H4 (cell line): ENCODE measurements at places on chromosomes 1 and 21. TPM values are rescaled to one million over a fixed set of nuclear protein-coding genes. Genes with fewer than 3 reads are reported as not detected.

- peak; percentile 58 for DNase-seq
Observed at GRCh38 chr1:3068564-3069431, at the start of gene PRDM16. PRDM16 (plus strand) TSS chr1:3069203; CDS start chr1:3069260, 57 bp downstream.

The CLEC20A gene
- not detected in 2 replicates for total RNA-seq

DNA sequence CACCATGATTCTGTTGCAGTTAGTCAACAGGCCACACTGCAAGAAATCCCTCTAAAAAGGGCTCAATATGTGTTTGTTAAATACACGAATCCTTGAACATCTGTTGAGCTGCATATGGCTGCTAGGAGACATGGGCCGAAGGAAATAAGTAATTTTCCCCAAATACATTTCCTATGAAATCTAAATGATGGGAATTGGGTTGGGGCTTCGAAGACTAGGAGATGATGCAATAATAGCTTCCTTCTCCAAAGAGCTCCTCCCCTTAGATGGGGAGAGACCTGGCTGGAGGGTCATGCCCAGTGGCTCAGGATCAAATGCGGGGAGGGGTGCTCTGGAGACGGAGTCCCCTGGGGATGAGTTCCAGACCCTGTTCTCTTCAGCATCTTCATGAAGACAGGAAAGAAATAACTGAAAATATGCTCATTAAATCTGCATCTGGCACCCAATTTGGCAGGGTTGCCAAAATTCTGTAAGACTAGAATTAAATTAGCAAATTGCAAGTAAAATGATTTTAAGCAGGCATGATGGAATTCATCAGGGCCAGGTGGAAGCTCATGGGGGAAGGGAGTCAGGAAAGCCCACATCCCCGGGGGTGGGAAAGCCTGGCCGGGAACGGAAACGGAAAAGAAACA lies 165.0 kb upstream of the EDN2 start:
- no peak for DNase-seq

- no peak for DNase-seq
Observed at GRCh38 chr1:66438062-66438461, 95.9 kb upstream of the SGIP1 start.

- DNase-seq = no peak
Observed at GRCh38 chr1:184888505-184888904, 85.8 kb downstream of the NIBAN1 start.

The LCE1A gene
- not detected in 2 replicates for total RNA-seq

The LIPI gene
- total RNA-seq = not detected in 2 replicates

DNA sequence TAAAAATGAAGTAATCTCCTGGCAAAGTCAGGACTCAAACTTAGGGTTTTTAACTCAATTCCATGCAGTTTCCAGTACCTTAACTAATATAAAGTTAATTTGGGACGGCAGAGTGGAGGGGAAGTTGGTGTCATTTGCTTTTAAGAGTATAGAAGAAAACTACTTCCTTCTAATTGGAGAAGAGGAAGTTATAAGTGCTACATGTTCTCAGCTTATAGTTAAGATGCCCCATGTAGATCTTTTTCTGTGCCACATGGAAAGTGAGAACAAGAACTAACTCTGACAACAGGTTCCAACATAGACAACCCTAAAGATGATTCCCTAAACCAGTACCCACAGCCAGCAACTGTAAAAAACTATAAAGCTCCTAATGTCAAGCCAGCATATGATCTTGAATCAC lies 11.5 kb downstream of the RRAGC start:
- no peak for DNase-seq

The CD48 gene
- total RNA-seq = not detected in 2 replicates

- no peak for DNase-seq
Observed at GRCh38 chr1:53712276-53712675, 26.7 kb downstream of the GLIS1 start.

GRCh38 chr1:222991908-222992307 lies 151.1 kb downstream of the TLR5 start:
- DNase-seq = no peak
